Stimulated activated CD4-positive, alpha-beta T cell treated with anti-CD3 and anti-CD28 coated beads, Interleukin-4, amount 100 ng/mL, for 48 hours (primary cell): ENCODE measurements at places on chromosomes 16 and 17.
A peak's percentile ranks its signal among the peaks of the same experiment; 100 is the strongest.

- DNase-seq: no peak
These were observed 4.7 kb downstream of the NATD1 start for GRCh38 chr17:21248500-21248899.

GRCh38 chr17:55426851-55427586, 5.4 kb upstream of the MMD start:
- DNase-seq: no peak

GRCh38 chr16:10971560-10971961, 27.2 kb downstream of the CLEC16A start:
- no peak for DNase-seq

GRCh38 chr16:13920510-13920818, 510 bp downstream of the ERCC4 start:
- DNase-seq: no peak

DNA sequence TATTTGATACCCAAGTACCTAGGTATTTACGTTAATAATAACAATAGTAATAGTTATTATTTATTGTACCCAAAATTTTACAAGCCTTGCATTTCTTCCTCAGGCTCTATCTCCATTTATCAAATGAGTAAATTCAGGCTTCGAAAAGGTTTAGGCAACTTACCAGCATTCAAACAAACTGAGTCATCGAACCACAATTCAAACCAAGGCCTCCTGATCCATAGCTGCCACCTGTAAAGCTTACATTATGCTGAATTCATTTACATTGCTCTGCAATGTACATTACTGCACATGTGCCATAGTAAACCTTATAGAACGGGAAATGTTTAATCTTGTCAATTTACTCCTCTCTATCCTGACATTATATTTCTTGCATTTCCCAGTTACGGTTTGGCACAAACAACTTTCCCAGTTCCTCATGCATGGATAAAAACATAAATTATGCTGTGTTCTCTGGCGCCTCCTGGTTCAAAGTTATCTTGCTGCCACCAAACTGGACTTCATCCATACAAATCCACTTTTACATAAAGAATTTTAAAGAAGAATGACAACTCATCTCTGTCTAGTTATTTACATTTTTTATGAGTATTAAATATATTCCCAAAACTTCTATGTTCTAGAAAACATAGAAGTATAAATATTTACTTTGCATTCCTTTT, 360.6 kb upstream of the SOX9 start:
- no peak for DNase-seq

- peak; percentile 11 for DNase-seq
These were observed at the start of gene DRC7 for GRCh38 chr16:57694725-57695679. Gene DRC7, plus strand, starts transcription at chr16:57694806. Its CDS starts 3,144 bp downstream, at chr16:57697950.

DNA sequence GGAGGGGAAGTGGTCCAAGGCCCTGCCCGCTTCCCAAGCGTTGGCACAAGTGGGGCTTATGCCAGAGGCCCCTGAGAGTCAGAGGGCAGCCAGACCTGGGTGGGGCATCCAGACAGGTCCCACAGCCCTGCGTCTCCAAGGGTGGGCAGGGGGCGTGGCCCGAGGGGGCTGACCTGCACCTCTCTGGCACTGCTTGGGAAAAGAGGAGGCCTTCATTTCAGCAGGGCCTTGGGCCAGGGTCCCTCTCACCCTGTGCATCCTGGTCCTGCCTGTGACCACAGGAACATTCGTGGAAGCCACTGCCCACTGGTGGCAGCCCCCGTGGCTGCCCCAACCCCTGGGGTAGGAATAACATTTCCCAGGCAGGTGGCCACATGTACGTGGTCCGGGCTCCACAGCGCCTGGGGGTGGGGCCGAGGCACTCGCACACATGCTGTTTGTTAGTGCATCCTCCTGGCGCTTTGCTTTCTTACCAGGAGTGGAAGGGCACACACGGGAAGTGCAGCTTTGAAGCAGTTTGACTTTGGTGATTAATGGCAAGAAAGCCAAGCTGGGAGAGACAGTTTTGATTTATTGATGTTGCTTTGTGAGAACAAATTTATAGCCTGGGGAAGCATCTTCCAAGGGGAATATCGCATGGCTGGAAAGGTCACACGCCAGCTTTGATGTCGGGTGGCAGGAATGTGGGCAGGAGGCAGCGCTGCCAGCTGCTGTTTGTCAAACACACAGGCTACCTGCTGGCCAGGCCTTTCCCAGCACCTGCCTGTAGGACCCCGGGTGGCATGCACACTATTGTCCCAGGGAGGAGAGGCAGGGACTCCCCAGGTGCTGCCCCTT, 4.3 kb downstream of the CENPX start:
- no peak for DNase-seq

- DNase-seq: no peak
These were observed 72.2 kb upstream of the GNAO1 start for GRCh38 chr16:56119133-56119532.

DNA sequence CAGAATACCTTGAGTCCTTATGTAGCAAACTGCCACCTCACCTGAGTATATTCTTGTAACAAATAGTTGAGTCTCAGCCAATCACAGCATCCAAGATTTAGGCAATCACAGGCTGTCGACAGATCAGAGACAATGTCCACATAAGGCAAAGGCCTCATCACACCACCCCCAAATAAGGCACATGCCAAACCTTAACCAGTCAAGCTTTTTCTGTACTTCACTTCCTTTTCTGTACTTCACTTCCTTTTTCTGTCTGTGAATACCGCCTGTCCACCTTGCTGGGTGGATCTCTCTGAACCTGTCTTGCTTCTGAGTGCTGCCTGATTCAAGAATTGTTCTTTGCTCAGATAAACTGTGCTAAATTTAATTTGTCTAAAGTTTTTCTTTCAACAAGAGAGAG, 210.4 kb upstream of the N4BP1 start:
- no peak for DNase-seq

DNA sequence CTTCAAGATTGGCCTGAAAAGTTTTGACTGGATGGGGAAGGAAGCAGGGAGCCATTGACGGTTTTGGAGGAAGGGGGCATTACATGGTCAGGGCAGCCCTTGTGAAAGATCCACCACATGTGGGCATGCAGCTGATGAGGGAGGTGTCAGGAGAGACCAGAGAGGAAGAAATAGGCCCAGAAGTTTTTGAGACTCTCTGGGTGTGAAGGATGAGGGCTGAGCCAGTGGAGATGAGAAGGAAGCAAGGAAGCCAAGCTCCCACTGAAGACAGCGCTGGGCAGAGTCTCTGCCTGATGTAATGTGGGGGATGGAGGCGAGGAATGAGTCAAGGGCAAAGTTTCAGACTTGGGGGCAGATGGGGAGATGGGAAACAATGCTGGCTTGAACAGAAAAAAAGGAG, 530 bp downstream of the CCL17 start:
- no peak for DNase-seq

- no peak for DNase-seq
These were observed 13.7 kb downstream of the KRABD2 start for GRCh38 chr17:8362651-8363332.

DNA sequence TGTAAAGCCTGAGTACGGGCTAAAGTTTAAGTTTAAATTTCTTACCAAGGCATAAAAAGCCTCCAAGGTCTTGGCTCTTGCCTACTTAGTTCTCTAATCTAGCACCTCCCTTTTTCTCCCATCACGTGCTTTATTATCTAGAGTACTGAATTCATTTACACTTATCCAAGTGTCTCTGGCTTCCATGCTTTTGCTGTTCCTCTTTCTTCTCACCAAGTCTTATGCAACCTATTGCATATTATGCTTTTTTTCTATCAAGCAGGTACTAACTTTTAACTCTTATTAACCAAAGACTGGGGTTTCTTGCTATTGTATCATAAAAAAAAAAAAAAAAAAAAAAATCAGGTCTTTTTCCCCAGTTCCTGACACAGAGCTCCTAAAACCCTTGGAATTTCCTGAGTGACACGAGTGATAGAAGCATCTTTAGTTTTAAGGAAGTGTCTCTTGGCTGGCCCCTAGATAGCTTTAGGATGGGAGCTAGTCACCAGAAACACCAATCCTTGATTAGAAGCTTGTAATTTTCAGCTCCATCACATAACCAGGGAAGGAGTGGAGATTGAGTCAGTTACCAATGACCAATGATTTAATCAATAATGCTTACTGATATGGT, 44.9 kb downstream of the SSH2 start:
- DNase-seq: no peak

- no peak for DNase-seq
These were observed 14.3 kb upstream of the ARL4D start for GRCh38 chr17:43384476-43384862.

- peak; percentile 85 for DNase-seq
These were observed 1.6 kb downstream of the IFT140 start for GRCh38 chr16:1610071-1610898.

- DNase-seq: peak; percentile 44
These were observed 8.7 kb upstream of the UBE2G1 start for GRCh38 chr17:4375039-4375748.
